Brain (organoid and tissue), 16 donors: ENCODE measurements at places on chromosomes 12 and 14.
A peak's percentile ranks its signal among the peaks of the same experiment; 100 is the strongest.

GRCh38 chr12:46524778-46525177 is 152.2 kb upstream of the SLC38A2 start:
- DNase-seq = no peak

DNA sequence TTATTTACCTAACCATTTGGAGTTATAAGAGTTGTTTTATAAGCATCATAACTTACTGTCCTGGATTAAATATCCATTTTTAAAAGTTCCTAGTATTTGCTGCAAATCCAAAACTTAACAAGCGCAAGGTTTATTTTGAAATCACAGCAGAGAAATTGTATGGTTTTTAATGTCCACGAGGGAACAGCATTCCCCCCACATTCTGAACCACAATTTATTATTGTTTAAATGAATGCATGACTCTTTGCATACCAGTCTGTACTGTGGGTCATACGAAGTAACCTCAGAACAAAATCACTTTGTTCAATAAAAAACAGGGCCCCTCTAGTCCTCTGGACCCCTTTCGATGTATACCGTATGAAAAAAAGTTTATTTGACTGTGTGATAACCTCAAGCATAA is 75.9 kb downstream of the DACT1 start:
- no peak for DNase-seq

DNA sequence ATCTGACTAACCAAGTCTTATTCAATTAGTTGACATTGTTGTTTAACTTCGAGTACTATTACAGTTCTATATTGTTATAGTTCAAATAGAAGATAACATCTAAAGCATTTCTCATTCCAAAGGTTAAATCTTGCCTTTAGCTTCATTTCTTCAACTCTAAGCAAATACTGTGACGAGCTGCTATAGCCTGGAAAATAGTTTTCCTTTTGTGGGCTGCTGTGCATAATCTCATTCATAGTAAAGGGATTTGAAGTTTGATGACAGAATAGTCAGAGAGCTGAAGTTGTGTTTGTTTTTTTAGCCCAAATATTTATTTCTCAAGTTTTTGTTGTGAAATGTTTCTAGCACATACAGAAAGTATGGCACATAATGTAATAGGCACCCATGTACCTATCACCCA is 13.4 kb downstream of the PSEN1 start:
- no peak for DNase-seq

DNA sequence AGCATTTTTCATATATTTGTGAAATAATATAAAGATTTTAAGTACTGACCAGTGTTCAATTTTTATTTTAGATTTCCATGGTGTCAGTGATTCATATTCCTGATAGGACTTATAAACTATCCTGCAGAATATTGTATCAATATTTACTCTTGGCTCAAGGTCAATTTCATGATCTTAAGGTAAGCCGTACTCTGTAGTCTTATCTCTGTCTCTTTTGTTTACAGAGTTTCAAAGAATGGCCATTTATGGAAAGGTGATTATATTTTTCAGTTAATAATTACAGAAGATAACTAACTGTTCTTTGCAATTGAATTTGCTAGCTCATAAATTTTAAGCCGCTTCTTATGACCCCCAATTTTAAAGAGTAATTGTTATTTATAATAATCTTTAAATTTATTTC is 27.9 kb downstream of the CGRRF1 start:
- DNase-seq = no peak

DNA sequence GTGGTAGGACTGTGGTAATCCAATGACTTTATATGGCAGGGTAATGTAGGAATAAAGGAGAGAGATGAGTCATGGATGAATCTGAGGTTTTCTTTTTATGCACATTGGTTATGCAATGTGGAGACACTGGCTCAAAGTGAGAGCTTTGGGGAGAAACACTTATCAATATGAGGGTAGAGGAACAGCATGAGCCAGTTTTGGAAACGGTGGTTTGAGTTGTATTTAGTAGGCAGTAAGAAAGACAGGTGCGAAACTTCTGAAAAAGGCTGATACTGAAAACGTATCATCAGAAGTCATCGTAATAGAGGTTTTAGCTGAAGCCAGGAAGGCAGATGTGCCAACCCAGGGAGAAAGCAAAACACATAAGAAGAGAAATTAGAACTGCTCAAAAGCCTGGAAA is 854.8 kb upstream of the SEL1L start:
- no peak for DNase-seq

DNA sequence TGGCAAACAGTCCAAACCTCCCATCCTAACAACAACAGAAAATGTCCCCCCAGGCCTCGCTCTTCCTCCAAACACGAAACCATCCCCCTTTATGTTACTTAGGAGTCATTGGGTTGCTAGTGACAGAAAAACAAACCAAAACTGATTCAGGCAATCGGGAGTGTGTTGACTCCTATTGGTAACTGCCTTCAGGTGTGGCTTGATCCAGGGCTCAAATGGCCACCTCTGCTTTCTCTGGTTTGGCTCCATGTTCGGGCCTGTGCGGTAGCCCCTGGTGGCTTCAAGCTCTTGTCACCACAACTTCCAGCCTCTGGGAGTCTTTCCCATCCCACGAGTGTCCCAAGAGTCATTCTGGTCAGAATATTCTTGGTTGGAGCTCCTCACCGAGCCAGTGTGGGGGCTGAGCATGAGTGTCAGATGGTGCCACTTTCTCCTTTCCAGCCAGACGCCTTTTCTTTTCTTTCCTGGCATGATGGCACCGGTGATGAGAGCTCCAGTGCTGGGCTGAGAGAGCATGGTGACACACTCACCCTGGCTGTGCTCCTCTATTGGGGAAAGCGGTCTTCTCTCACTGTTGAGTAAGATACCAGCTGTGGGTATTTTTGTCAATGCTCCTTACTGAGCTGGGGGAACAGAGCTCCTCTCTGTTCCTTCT is 38.6 kb downstream of the NOC4L start:
- no peak for DNase-seq

DNA sequence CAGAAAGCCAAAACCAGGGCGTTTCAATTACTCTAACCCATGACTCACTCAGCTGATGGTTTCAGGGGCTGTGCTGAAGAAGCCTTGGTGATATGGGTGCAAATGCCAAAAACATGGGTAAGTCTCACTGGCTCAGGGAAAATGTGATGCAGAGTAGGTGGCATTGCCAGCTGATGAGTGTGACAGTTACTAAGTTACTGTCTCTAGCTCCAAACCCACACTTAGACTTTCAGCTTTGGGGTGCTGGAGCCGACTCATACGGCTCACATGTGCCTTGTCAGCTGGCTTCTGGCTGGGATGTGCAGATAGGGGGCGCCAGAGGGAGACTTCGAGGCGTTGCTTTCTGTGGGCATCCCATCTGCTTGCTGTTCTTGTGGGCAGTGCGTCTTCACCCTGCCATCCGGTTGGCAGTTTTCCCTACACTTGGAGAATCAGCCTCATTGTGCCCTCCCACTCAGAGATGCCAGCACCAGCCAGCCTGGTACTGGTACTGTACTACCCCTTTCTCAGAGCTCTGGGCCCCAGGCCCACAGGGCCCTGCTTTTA is 11.1 kb upstream of the KRT7 start:
- no peak for DNase-seq

DNA sequence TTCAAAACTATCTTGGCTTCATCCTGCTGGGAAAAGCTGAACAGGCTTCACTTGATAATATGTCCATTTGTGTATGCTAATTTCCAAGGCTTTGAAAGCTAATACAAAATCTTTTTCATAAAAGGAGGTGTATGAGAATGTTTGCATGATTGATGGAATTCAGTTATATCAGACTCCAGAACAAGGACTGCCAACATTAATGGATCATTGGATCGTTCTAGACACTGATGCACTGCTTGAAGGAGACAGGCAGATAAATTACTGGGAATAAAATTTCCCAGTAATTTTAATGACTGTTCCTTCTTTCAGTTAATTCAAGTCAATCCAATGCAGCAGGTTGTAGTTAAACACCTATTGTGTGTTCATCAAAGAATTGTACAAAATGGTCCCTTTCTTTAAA is 466 bp downstream of the GPRC5D start:
- no peak for DNase-seq

- peak; percentile 15 for DNase-seq
Measured at GRCh38 chr14:86237733-86238132, 707.8 kb downstream of the FLRT2 start.

DNA sequence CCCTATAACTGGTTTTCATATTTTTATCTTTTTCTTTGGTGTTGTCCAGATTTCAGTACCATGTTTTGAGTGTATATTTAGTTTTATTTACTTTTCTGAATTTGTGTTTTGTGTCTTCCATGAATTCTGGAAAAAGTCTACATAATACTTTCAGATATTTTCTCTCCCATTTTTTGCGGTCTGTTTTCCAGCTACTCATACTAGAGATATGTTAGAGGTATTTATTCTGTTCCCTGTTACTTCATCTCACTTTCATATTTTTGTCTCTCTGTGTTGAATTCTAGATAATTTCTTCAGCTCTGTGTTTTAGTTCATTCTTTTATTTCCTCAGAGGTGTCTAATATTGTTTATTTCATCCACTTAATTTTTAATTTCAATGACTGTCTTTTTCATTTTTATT is 74.2 kb downstream of the IFT81 start:
- no peak for DNase-seq

GRCh38 chr12:115810122-115810901 is 467.2 kb downstream of the MED13L start:
- peak; percentile 41 for DNase-seq

DNA sequence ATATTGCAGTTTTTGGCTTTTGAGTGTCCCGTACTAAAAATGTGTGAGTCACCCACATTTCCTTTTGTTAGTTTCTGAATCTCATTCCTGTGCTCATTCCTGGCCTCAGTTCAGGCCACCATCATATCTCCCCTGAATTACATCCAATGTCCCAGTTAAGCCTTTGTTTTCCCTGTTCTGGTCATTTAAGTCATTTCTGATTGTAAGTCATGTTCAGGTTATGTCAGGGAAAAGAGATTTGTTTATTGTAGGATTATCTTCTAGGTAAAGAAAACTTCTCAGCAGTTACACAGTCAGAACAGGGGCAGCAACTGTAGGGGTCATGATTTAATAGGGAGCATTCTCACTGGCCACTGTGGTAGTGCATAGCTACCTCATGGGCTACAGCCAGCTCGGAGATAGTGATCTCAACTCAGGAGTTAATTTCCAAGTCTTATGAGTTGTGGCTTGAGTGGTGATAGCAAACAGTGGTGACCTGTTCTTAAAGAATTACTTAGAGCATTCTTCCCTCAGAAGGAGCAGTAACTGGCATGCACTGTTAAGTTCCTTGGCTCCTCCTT is 6.7 kb downstream of the DDX47 start:
- DNase-seq = no peak

GRCh38 chr12:23472329-23472971 is 477.0 kb downstream of the SOX5 start:
- DNase-seq = no peak

DNA sequence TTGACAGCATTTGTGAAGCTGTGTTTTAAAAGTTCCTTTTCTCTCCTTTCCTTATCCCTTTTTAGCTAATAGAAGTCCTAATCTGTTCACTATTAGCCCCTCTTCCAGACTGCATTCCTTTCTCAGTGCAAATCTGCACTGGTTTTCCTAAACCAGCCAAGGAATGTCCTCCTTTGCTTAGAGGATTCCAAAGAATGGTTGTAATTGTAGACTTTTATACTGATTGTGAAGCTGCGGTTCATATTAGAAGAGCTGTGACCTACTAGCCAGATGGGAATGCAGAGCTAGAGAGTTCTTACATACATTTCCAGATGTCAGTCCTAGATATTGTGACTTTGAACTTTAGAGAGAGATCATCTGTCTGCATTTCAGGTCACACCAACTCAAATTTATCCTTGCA is 79.8 kb downstream of the MYRFL start:
- no peak for DNase-seq

DNA sequence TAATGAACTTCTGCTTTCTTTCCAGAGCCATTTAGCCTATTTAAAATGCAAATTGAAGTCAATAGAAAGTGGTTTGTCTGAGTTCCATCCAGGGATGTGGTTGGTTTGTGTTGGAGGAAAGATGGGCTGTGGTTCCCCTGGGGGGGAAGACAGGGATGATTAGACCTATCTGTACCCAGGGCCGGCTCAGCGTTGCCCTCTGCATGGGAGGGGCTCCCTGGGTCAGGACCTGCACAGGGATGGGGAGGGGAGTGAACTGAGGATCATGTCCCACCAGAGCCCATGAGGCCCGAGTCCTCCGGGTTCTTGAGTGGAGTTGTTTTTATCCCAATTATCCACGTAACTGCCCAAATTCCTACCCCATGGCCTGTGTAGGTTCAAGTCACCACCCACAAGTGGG is 76.9 kb upstream of the SFSWAP start:
- DNase-seq = no peak

DNA sequence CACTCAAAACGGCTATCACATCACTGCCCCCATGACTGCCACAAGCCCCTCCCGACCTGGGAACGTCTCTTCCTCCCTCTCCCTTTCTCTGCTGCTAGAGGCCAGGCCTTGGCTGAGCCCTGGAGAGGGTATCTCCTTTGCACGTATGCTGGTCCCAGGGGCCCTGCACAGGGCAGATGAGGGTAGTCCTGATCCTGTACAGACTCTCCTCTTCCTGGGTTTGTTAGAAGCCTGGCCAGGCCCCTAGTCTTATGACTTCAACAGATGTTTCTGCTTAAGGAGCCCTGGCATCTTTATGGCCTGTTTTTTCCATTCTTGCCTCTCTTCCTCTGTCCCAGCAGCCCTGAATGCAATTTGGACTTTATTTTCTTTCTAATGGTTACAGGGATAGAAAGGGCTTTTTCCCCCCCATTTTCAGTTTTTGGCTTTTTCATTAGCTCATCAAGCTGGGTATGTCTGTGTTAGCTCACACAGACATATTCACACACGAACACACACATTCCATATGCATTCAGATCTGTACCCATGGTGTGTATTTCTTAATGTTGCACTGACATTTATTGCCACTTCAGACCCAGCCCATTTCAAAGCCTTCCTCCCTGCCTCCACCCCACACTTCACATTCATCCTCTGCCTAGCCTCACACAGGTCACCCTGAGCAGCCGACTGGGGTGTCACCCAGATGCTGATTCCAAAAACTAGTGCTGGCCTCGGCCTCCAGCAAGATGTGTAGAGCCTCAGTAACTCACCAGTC is 203.2 kb downstream of the ZFP36L1 start:
- DNase-seq = no peak

- no peak for DNase-seq
Measured at GRCh38 chr12:92229381-92229780, 83.7 kb upstream of the BTG1 start.

GRCh38 chr12:105960319-105961083 is 178.3 kb downstream of the NUAK1 start:
- DNase-seq = no peak

GRCh38 chr14:67265131-67265530 is 23.9 kb downstream of the PALS1 start:
- DNase-seq = no peak

- peak; percentile 72 for DNase-seq
Measured at GRCh38 chr14:95979339-95980042, 59.7 kb upstream of the C14orf132 start.
